CD4-positive, alpha-beta T cell treated with Interferon alpha-2 for 1 hour (primary cell): ENCODE measurements at places on chromosomes 4 and X.

- DNase-seq = no peak
These were observed 38.2 kb downstream of the ETDC start for GRCh38 chrX:135347381-135348016.

DNA sequence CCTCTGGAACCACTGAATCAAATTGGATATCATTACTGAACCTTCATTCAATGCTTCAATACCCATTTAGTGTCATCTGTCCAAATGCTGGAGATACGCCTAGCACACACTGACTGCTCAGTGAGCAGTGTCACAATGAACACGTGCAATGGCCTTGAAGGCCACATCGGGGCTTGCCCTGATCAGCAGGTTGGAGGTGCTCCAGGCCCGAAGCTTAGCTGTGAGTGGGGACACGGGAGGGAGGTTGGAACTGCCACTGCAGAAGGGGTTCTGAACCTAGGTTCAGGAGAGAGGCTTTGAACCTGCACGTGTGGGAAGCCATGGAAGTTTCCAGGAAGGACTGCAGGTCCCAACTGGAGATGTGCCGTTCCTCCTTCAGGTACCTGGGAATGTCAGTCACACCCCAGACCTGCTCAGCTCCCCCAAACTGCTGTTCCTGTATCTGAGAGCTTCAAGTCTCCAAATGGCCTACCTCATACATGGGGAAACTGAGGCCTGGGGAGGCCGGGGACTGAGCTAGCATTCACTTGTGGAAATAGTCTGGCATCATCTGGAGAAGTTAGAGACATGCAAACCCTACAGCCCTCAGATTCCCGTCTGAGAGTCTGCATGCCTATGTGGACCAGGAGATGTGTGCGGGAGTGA lies 1.9 kb upstream of the WAS start:
- no peak for DNase-seq

- no peak for DNase-seq
These were observed 6.6 kb downstream of the RAI2 start for GRCh38 chrX:17854531-17854930.

GRCh38 chr4:126715067-126715466 lies 917.7 kb upstream of the INTU start:
- no peak for DNase-seq

DNA sequence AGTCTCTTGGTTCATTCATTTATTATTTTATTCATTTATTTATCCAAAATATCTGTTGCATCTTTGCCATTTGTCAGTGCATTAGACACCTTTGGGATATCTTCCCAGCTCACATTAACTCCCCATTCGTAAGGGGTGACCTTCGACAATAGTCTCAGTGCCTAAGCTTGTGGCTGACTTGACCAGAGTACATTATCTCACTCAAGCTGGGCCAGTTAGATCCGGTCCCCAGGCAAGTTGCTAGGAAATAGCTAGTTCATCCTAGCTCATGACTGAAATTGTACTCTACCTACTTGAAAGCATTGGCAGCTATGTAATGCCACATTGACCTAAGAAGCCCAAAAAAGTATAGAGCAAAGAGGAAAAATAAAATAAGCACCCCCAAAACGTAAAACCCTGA lies 165.3 kb downstream of the FBXO8 start:
- no peak for DNase-seq

GRCh38 chr4:89294573-89295269 lies 12.9 kb downstream of the GPRIN3 start:
- DNase-seq = peak; percentile 86

DNA sequence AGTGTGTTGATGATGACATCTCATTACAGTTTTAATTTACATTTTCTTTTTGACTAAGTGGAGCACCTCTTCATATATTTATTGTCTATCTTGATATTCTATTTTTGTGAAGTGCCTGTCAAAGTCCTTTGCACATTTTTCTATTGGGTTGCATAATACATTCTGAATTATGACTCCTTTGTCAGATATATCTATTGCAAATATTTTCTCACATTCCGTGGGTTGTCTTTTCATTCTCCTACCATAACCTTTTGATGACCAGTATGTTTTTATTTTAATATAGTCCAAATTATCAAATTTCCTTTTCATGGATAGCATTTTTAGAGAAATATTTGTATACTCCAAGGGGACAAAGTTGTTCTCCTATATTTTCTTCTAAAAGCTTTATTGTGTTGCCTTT lies 126.4 kb downstream of the PJA1 start:
- DNase-seq = no peak

DNA sequence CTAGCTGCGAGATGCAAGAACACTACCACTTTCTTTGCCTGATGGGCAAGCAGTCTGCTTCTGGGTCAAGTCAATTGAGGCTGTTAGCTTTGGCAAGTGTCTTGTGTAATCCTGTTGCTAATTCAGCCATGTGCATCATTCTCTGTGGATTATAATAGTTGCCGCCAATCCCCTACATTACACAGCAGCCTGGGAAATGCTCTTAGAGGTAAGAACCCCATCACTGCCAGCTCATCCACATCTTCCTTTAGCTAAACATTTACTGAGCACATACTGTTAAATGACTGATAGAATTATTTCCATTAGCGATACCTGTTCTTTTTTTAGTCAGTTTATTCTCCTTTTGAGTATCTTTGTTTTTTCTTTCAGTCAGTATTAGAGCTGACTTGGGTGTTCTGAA lies 116.2 kb downstream of the CBR4 start:
- DNase-seq = no peak

- DNase-seq = no peak
These were observed 116.7 kb upstream of the CXCL13 start for GRCh38 chr4:77488882-77489281.

- DNase-seq = no peak
These were observed 20.9 kb downstream of the KLB start for GRCh38 chr4:39427520-39428114.

GRCh38 chr4:48596336-48596735 lies 106.3 kb downstream of the ZAR1 start:
- DNase-seq = no peak

DNA sequence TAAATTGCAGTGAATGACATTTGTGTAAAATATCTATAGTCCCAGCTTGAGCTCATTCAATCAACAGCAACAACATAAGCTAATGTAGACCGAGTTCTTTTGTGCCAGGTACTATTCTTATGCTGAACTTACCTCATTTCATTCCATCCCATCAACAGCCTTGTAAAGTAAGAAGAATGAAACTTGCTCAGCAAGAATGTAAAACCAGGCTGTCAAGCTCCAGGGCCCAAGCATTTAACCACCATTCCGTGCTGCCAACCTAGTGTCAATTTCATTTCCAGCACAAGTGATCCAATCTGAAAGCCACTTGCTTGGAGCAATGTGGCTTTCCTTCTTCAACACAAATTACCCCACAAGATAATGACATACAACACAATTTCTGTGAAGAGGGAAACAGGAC lies 36.6 kb downstream of the RASSF6 start:
- DNase-seq = no peak

DNA sequence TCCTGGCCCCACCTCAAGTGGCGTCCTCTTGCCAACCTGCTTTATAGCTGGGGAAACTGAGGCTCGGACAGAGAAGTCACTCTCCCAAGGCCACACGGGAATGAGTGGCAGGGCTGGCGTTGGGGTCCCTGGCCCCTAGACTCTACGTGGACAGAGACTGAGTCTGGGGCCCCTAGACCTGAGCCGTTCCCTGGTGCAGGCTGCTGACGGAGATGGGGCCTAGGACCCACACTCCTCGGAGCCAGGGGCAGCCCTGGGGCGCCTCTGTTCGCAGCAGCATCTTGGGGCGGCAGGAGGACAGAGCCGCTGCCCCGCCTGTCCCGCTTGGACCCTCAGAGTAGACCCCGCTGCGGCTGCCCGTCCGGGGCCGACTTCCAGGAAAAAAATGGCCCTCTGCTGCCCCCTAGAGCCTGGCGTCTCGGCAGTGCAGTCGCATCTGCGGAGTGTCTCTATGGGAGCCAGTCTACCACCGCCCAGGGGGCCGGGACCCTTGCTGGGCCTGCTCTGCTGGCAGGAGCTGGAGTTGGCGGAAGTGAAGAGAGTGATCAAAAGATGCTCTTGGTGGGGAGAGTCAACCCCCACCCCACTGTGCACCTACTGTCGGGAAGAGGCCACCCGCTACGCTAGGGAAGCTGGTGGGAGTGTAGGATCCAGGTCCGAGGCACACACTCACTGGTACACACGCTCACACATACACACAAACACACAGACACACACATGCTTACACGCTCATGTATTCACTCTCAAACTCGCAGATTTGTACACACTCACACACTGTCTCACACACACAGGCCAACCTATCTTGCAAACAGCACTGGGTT lies 220.1 kb downstream of the AFAP1 start:
- peak; percentile 25 for DNase-seq

DNA sequence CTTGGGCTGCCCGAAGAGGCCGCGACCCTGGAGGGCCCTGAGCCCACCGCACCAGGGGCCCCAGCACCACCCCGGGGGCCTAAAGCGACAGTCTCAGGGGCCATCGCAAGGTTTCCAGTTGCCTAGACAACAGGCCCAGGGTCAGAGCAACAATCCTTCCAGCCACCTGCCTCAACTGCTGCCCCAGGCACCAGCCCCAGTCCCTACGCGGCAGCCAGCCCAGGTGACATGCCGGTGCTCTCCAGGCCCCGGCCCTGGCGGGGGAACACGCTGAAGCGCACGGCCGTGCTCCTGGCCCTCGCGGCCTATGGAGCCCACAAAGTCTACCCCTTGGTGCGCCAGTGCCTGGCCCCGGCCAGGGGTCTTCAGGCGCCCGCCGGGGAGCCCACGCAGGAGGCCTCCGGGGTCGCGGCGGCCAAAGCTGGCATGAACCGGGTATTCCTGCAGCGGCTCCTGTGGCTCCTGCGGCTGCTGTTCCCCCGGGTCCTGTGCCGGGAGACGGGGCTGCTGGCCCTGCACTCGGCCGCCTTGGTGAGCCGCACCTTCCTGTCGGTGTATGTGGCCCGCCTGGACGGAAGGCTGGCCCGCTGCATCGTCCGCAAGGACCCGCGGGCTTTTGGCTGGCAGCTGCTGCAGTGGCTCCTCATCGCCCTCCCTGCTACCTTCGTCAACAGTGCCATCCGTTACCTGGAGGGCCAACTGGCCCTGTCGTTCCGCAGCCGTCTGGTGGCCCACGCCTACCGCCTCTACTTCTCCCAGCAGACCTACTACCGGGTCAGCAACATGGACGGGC lies 579 bp downstream of the ABCD1 start:
- no peak for DNase-seq

DNA sequence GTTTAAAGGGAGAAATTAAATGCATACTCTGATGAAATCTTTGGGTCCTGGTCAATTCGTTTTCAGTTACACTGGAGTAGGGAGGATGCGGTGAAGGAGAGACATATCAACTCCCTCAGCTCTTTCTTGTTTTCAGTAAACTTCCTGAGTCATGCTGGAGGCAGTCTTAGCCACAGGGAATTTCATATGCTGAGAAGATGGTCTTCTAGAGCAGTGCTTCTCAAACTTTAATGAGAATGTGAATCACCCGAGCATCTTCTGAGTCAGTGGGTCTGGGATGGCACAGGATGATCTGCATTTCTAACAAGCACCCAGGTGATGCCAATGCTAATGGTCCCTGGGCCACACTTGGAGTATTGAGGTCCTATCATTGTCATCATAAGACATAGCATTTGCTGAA lies 214.5 kb downstream of the KIT start:
- DNase-seq = no peak

DNA sequence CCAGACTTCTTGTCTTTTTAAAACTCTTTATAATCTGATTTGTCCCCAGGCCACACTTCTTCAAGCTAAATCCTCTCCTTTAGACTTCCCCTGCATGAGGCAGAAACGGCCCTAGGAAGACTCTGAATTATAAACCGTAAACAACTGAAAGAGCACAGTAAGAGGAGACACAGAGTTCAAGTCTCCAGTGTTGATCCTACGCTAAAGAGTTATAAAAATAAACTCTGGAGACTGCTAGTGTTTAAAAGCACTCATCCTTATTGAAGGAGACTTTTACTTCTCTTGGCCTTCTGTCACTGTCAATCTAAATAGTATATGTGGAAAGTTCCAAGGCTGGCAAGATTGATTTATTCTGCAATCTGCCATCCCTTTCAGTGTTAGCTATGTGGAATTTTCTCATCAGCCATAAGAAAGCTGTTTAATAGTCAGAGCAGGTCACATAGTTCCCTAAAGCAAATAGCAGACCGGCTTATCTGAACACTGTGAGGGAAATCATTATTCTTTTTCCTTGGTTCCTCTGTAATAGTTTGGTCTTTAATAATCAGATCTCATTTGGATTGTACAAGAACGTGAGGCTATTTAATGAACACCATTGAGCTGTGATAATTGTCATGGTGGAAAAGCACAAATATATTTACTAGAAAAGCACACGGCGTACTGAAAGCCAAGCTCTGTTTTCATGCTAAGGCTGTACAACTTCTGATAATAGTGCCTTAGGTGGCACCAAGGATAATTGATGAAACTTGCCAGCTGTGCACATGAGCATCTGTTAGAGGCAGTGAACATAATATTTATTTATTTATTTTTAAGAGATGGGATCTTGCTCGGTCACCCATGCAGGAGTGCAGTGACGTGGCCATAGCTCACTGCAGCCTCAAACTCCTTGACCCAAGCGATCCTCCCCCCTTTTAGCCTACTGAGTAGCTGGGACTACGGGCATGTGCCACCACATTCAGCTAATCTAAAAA lies 157.7 kb downstream of the CEP135 start:
- no peak for DNase-seq

DNA sequence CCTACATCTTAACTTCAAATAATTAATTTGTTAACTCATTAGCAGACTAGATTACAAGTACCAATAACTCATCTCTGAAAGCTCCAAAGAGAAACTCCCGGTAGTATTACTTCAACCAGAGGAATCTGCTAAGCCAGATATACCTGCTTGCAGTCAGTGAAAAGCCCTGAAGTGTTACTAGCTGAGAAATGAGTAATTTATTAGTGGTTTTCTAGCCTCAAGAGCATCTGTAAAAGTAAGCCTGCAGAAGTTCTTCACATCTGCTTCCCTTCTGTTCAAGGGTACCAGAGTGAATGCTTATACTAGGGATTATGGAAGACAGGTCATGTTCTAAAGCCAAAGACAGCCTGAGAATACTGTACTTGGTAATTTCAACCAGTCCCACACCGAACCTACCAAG lies 34.7 kb downstream of the IRS4 start:
- DNase-seq = no peak

GRCh38 chrX:138034136-138034535 lies 468.2 kb downstream of the ZIC3 start:
- no peak for DNase-seq

DNA sequence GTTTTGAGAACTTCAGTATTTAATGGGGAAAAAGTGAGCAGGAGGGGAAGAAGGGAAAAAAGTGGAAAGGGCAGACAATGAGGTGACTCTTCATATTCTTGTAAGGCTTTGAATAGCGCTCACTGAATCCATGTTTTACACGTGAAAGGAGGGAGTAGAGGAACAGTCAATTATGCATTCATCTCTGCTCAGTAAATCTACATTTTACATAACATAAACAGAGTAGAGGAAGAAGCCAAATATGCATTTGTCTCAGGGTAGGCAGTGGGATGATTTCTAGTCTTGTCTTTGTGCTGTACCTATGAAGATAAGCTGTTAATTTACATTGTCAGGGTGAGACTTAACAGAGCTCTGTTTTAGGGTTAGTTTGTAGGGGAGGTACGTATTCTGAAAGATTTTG lies 19.4 kb upstream of the ELF2 start:
- DNase-seq = no peak
